ENCODE measurements at places on chromosomes 4 and X.
A peak's percentile ranks its signal among the peaks of the same experiment; 100 is the strongest.

- DNase-seq = no peak
Observed at GRCh38 chr4:126658411-126658810, 974.3 kb upstream of the INTU start.

GRCh38 chr4:146335763-146336409 is 121.5 kb downstream of the REELD1 start:
- DNase-seq = no peak

GRCh38 chrX:154401045-154401799 is 3.0 kb downstream of the RPL10 start:
- DNase-seq = no peak

- no peak for DNase-seq
Observed at GRCh38 chr4:107972605-107973004, 17.1 kb upstream of the HADH start.

GRCh38 chr4:169202145-169202699 is 68.5 kb downstream of the SH3RF1 start:
- no peak for DNase-seq

GRCh38 chr4:138999666-139000065 is 15.9 kb upstream of the NOCT start:
- DNase-seq = no peak

GRCh38 chrX:40504801-40505605 is 75.8 kb upstream of the ATP6AP2 start:
- no peak for DNase-seq

GRCh38 chr4:23401572-23401971 is 488.3 kb downstream of the PPARGC1A start:
- no peak for DNase-seq

GRCh38 chrX:36443007-36443406 is 523.5 kb downstream of the CFAP47 start:
- DNase-seq = no peak

DNA sequence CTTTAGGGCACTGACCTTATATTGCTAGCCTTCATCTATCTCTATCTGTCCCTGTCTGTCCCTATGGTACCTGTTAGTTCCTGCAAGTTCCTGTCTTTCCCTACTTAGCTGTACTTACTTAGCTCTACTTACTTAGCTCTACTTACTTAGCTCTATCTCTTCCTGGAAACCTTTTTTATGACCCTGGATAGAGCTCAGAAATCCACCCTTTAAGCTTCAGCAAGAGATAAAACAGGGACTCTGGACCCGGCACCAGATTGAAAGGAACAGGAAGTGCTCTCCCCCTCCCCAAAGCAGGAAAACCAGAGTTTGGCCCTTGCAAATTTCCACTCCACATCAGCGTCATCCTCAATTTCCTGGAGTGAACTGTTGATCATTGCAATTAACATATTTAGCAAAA is 12.3 kb upstream of the IL9R start:
- no peak for DNase-seq

DNA sequence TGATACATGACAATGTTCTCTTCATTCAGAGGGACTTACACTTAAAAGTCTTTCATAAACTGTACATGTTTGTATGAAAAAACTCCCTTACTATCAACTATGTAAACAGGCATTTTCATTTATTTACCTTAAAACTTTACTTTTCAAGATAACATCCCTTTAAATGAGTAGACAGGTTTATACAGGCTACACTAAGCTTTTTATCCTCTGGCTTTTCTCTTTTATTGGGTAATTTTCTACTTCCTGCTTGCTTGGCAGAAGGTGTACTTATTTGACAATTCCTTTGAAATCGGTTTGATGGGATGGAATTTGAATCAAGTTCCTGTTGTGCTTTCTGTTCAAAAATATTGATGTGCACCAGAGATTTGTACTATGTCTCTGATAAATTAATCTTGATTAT is 81.4 kb downstream of the PTPN13 start:
- no peak for DNase-seq

DNA sequence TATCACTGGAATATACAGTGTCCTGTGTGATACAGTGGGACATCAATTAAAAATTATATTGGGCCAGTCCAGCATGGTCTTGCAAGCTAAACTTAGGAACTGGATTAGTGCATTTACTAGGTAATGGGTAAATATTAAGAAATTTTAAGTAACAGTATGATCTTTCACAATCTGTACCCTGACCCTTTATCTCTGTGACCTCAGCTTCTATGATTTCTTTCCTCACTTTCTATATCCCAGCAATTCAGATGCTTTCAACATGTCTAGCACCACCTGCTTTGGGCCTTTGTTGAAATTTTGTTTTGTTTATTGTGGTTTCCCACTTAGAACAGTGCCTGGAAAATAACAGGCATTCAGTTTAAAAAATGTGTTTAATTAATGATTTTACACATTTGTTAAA is 2295.4 kb downstream of the ARAP2 start:
- DNase-seq = no peak

- DNase-seq = no peak
Observed at GRCh38 chr4:87489678-87490077, 39.5 kb downstream of the SPARCL1 start.

DNA sequence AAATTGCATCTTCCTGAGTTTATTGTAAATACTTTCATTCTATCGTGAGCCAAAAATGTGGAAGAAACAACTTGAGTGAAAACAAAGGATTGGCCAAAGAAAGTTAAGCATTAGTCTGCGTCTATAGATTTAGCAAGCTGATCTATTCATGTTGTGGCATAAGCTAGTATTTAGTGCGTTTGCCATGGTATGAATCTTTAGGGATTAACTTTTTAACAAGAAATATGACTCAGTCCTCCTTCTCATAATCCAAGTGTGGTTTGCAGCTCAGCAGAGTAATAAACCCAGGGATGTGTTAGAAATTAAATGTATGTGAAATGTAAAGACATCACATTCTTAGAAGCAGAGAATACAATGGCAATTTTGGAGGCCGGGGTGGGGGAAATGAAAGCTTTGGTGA is 1110.9 kb downstream of the NLGN4X start:
- no peak for DNase-seq

DNA sequence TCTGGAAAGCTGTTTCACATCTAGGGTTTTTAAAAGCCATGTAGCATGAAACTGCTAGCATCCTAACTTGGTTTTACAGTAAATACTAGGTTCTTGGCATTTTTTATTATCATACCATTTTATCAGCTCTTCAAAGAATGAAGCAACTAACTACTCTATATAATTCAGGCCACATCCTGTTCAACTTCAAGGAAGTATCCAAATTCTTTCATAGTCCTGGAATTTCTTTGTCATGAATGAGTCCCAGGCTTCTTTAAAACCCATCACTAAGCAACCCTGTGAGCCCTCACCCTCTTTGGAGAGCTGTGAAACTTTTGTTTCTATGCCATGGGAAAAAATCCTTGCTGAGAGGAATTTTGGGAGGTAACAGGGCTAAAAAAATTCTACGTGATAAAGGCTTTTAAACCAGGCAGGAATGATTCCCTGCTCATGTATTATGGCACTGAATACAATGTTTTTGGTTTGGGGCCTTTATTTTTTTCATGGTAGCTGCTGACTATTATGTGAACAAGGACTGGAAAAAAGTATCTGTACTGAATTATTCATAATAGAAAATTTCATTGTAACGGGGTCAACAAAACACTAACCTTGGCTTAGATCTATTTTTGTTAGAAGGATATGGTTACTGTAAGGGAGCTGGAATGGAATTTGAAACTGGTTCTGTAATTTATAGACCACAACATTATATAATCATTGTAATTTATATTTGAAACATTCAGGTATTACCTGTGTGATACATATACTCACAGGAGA is 164.9 kb downstream of the DCTD start:
- no peak for DNase-seq

DNA sequence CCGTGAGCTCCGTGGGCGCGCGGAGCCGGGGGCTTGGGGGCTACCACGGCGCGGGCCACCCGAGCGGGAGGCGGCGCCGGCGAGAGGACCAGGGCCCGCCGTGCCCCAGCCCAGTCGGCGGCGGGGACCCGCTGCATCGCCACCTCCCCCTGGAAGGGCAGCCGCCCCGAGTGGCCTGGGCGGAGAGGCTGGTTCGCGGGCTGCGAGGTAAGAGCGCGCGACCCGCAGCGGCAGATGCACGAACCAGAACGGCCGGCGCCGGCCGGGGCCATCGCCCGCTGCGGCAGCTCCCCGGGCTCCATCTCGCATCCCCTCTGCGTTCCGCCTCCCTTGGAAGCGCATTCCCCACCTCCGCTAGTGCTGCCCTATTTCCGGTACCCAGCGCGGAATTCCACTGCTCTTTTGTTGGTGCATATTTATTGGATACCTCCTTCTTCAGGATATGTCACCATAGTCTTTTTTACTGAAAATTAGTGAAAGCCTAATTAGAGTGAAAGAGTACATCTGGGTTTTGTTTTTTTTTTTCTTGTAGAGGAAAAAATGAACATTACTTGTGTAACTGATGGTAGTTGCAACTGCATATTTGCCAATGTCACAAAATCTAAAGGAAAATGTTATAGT is 797 bp downstream of the PKD2 start:
- DNase-seq = no peak

GRCh38 chr4:10442976-10443375 is 14.2 kb downstream of the ZNF518B start:
- DNase-seq = no peak

DNA sequence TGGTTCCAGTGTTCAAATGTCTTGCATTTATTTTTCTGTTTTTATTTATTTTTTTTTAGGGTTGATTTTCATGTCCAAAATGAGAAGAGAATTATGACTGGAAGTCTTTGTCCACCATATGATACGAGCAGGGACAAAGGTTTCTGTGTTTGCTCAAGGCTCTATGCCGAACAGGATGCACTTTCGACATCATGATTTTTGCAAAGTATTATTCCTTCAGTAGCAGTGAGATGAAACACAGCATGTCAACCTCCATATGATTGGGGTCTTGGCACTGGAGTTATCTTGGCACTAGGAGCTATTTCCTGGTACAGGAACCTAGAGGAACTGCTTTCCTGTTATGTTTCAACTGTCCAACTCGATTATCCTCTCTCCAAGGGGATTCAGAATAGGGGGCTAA is 72.6 kb downstream of the UCHL1 start:
- no peak for DNase-seq

DNA sequence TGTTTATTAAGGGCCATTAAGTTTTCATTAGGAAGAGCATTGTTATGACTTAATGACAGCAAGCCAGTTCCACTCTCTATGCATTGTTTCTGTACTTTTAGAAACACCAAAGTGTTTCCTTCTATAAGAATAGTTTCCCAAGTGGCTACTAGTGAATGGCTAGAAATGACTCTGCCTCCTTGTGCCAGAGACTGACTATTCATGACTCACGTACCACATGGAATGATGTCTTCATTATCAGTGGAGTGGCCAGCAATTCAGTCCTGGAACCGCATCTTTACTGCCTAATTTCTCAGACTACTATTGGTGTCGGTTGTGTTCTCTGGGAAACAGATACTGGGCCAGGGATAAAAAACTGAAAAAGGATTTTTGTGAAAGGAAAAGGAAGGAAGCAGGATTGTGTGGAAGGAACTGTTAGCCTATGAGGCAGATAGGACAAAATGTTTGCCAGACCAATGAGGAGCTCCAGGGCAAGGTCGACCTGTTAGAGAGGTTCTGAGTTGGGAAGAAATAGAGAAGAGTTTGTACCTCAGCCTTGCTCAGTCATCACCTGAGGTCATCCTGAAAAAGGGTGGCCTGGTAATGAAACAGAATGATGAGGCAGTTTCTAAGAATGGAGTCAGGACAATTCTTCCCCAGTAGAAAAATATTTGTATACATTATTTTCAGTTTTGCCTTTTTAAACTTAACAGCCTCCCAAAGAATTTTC is 218.6 kb downstream of the SPCS3 start:
- DNase-seq = no peak

DNA sequence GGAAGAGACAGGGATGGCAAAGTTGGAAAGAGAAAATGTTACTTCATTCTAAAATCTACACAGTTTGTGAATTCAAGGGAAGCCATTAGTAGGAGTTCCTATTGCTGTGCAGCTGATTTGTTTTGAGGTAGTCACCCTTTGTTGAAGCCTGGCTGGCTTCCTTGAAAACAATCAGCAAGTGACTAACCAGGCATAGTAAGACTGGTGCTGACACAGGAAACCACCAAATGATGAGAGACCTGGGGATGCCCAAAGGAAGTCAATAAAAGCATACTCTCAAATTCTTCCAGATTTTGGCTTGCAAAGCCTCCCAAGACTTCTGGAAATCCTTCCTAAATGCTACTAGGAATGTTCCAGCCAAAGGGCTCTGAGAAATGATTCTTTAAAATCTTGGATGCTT is 23.9 kb upstream of the PRDM8 start:
- DNase-seq = peak; percentile 75

DNA sequence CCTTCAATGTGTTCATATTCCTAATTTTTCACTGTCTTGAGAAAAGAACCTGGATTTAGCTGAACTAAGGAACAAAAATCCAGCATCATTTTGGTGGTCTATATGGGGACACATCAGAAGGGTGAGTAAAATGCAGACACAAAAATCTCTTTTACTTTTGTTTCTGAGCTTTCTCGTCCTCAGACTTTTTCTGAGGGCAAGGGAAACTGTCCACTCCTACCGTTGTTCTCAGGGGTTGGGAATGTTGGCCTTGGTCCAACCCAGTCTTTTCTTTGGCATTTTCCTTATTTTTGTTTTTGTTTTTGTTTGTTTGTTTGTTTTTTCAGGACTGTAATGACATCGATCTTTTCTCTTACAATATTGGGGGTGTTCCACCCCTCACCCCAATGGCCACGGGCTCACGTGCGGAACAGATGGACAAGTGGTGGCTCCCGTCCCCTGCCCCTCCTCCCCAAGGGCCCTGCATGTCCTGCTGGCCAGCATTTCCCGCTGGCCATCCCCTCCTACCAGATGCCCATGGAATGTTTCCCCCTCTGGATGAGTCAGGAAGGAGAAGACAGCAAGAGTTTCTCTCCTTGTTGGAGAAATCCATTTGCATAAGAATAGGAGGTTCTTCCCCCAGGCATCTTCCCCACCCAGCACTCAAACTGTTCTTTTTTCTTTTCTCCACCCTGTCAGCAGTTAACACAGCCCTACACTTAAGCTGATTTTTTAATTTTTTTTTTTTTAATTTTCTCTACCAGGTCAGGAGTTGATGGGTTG is 305.4 kb upstream of the NDST4 start:
- no peak for DNase-seq

- DNase-seq = no peak
Observed at GRCh38 chr4:106659371-106659770, 290.8 kb upstream of the GIMD1 start.

Measured in CD4-positive, alpha-beta T cell treated with Interleukin-1 beta for 1 hour (primary cell).